ENCODE measurements at places on chromosomes 1 and 21. TPM values are rescaled to one million over a fixed set of nuclear protein-coding genes. Genes with fewer than 3 reads are reported as not detected.

The CEPT1 gene
- 79.4 TPM for total RNA-seq

The S100A7 gene
- total RNA-seq, result not detected

The TFF2 gene
- total RNA-seq, result not detected

The VWA1 gene
- 2.6 TPM for total RNA-seq

The CD55 gene
- total RNA-seq, result 39.1 TPM

The VAV3 gene
- 1.2 TPM for total RNA-seq

The ERRFI1 gene
- 120 TPM for total RNA-seq

The FAM72C gene
- total RNA-seq, result 0.13 TPM

The OLFML2B gene
- 32.4 TPM for total RNA-seq

The SHCBP1L gene
- total RNA-seq, result 0.11 TPM

The CNKSR1 gene
- total RNA-seq, result 0.26 TPM

The VANGL2 gene
- not detected for total RNA-seq

The C1orf87 gene
- not detected for total RNA-seq

The BRDT gene
- not detected for total RNA-seq

The NUDT4B gene
- 46.0 TPM for total RNA-seq

The AIRE gene
- not detected for total RNA-seq

The SYT14 gene
- 0.32 TPM for total RNA-seq

The COA7 gene
- 12.4 TPM for total RNA-seq

The NCAM2 gene
- 3.1 TPM for total RNA-seq

The TNFRSF4 gene
- 0.13 TPM for total RNA-seq

The ADGRL2 gene
- total RNA-seq, result 7.3 TPM

The GORAB gene
- 20.8 TPM for total RNA-seq

The TRABD2B gene
- 0.22 TPM for total RNA-seq

The LPAR3 gene
- total RNA-seq, result 0.32 TPM

The CFAP107 gene
- total RNA-seq, result not detected

The SLC6A17 gene
- total RNA-seq, result 0.22 TPM

The RSBN1 gene
- total RNA-seq, result 16.3 TPM

The TNFSF4 gene
- 0.39 TPM for total RNA-seq

The FAM43B gene
- 3.1 TPM for total RNA-seq

The IRF6 gene
- 0.43 TPM for total RNA-seq

The CR1 gene
- total RNA-seq, result not detected

The C1orf141 gene
- total RNA-seq, result not detected

The RPTN gene
- 0.13 TPM for total RNA-seq

The OR6K3 gene
- not detected for total RNA-seq

The SYT2 gene
- total RNA-seq, result under 0.01 TPM

The OR2T33 gene
- total RNA-seq, result not detected

The FAM163A gene
- not detected for total RNA-seq

The CD2 gene
- not detected for total RNA-seq

The SDC3 gene
- total RNA-seq, result 23.7 TPM

The URB1 gene
- 24.6 TPM for total RNA-seq

The CASQ2 gene
- not detected for total RNA-seq

The HSD11B1 gene
- 4.2 TPM for total RNA-seq

The TFAP2E gene
- 0.65 TPM for total RNA-seq

The ZBTB8B gene
- under 0.01 TPM for total RNA-seq

The OVAAL gene
- not detected for total RNA-seq

The DENND2C gene
- total RNA-seq, result 10.2 TPM

The GLIS1 gene
- total RNA-seq, result 3.8 TPM

The E2F2 gene
- 2.6 TPM for total RNA-seq

The CNR2 gene
- not detected for total RNA-seq
